Renal cortical epithelial cell (primary cell): ENCODE measurements at places on chromosomes 6 and 20.

DNA sequence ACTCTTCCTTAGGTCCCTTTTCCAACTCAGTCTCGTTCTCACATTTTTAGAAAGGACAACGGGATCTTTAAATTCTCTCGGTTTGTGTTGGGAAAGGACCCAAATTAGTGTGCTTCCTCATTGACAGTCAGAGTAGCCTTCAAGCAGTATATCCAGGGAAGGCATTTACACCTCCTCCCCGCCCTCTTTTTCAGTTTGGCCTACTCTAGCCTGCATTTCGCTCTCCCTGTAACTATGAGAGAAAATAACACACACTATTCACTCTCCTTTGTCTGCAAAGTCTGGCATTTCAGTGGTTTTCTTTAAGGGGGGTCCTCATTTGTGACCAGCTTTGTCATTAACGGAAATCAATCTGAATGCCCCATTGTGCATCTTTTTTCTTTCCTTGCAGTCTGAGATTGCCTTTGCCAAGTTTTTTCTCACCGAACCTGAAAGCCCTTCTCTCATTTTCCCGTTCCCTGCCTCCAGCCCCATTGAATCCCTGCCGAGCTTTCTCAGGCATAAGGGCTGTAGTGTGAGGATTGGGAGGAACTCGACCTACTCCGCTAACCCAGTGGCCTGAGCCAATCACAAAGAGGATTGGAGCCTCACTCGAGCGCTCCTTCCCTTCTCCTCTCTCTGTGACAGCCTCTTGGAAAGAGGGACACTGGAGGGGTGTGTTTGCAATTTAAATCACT, 393 bp upstream of the FABP7 start:
- no peak for DNase-seq

DNA sequence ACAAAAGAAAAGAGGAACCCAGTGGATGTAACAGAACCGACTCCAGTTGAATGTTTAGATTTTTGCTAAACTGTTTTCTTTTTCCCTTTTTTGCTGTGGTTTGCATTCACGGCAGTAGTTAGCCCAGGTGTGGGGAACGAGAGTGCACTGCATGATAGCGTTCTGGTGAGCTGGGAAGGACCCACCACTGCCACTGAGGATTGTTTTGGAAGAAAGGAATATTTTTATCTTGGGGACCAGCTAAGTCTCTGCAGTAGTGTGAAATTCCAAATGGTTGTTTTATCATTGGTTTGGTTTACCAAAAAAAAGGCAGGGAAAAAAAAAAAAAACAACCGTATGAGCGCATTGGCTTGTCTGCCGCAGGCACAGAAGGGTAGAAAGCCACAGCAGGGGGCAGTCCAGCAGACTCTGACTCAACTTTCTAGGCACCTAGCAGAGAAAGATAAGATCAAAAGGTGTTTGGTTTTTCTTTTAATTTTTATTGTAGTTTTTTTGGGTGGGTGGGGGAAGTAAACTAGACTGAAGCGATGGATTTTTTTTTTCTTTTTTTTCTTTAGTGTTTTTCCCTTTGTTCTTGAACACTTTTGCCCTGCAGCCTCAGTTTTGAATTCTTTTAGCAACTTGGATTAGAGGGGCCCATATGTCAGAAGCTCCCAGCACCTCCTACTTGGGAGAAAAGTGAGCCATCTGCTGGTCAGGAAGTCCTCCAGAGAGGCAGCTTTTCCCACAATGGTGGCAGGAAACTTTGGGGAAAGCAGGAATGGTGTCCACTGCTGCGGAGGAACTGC, 13.5 kb upstream of the RAB5IF start:
- peak; percentile 43 for DNase-seq

DNA sequence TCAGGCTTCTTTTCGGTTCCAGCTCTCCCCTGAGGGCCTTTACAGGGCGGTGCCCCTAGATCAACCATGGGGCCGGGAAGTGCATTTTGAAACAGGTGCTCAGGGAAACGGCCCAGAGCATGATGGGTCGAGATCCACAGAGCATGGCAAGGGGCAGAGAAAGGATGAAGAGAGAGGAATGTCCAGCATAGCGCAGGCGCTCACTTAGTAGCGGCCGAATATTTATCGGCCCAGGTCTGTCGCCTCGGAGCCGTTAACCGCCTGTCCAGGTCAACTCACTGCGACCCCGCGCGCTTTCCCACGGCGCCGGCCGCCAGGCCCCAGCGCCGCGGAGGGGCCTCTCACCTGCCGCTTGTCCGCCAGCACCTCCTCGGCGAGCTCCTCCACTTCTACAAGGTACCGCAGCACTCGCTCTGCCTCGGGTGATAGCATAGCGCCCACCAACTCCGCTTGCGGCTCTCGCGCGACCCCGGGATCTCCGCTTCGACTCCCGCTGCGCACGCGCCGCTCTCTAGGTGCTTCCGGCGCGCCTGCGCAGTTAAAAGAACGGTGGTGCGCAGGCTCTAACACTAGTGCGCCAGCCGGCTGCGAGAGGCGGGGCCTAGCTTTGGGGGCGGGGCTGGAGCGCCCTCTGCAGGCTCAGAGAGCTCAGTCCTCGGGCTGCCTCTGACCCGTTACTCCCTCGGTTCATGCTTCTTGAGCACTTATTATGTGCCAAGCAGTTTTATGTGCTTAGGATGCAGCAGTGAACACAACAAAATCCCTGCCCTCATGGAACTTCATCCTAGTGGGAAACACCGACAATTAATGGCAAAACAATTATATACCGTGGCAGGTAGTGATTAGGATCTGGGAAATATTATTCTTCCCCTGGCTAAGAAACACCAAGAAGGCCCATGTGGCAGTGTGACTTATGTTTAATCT, at the start of gene PDRG1:
Gene PDRG1 (minus strand): TSS at position 517 of the 924 bp plus-strand sequence. CDS start 85 bp downstream, at position 432.
- DNase-seq, result peak; percentile 83

DNA sequence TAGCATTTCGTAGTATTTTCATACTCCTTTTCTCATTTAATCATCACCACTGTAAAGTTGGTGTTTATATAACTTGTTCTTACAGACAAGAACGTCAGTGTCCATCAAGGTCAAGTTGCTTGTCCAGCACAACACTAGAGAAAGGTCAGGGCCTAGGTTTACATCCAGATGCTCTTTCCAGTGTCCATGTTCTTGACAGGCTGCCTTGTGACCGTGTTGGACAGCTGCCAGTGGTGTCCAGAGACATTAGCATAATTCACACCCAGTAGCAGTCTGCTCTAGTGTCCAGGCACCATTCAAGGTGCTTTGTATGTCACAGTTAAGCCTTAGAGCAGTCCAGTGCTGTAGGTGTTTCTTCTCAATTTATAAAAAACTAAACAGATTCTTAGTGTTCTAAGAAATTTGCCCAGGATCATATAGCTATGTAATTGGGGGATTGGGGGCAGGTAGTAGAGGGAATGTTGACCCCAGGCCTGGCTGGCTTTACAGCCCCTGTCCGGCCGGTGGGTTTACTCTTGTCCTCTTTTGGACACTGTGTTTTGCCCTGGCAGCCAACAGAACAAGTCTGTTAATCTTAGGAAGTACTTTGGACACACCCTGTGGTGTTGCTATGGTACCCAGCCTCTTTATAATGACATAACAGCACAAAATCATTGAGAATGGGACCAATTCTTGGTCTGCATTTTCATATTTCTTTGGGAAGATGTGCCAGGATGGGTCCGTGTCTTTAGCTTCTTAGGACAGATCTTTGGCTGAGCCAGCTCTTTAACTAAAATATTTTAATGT, 8.0 kb downstream of the STK35 start:
- peak; percentile 48 for DNase-seq

DNA sequence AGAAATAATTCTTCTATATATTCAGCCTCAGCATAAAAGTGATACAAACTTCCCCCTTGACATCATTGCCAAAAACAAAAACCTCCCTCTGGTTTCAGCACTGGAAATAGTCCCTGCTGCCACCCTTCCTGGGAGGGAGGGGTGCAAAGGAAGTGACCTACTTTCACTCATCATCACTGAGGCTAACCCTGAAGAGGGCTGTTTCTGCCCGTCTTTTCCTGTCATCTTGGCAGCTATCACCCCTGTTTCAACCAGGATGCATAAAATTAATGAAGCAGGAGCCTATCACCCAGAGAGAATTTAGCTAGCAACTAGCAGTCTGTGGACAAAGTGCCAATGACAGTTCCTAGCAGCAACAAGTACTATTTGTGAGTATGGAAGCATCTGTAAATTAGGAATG, 397.8 kb downstream of the LAMA2 start:
- DNase-seq, result no peak

GRCh38 chr20:6898928-6899327, 131.4 kb downstream of the BMP2 start:
- DNase-seq, result no peak

DNA sequence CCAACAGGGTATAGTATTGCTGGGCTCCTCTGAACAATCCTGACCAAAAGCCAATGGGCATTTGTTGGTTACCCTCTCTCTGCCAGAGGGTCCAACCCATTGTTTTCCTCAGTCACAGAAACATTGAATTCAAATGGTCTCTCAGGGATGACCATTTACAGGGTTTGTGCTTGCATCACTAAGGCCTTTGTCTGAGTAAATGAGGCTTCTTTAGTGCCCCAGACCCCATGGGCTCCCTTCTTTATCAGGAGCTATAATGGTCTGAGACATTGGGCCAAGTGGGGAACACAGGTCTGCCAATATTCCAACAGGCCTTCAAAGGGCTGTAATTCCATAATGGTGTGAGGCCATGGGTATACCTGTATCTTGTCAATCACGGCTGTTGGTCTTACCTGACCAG, 27.1 kb downstream of the GSTA2 start:
- no peak for DNase-seq

DNA sequence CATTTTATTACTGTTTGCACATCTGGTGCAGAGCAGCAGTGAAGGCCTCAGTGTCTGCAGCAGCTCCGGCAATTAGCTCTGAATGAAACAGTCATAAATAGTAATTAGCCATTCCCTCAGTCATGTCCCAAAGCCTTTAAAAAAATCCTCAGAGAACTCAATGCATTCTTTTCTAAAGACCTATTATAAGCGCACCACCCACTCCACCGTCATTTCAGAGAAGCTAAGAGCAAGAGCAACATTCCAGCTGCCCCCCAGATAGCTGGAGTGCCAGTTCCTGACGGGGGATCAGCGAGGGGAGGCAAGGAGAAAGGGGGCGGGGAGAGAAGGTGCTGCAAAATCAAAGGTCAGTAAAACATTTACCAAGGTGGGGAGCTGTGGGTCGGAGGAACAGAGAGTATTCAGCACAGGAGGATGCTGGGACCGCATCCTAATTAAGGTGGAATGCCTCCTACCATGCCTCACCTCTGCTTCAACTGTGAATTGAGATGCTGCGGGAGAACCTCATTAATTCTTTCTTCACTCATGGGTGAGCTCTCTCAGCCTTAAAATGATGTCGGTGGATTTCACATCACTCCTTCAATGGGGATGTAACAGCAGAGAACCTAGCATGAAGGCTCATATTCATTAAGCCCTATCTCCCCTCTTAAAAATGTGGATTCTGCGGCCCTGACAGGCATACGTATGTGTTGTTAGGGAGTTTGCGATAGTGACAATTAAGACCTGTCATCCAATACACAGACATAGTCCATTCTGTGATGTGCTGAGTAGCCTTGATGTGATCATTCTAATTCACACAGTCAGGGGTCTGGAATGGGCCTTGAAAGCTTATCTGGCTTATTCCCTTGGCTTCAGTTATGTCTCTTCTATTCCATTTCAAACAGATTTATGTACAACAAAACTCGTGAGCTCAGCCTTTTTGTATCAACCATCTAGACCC, 469.5 kb upstream of the NRSN1 start:
- DNase-seq, result no peak

DNA sequence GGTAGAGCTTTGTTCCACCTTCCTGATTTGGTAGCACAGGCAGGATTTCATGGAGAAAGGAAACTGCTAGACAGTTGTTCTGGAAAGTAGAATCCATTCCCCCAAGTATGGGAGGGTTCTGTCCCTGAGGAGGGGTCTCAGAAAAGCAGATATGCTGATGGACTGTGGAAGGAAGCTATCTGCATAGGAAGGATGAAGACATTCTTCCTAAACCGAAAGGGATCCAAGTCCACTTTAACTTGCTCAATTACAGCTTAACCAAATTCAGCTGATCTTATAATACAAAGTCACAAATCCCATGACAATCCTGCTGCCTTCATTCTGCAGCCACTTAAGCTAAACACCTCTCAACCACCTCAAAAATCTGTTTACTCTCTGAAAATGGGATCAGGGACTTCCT, 2.6 kb downstream of the MAN1A1 start:
- peak; percentile 40 for DNase-seq

GRCh38 chr6:72283571-72283970, 338.3 kb upstream of the KCNQ5 start:
- DNase-seq, result no peak

GRCh38 chr6:15515660-15516375, 147.0 kb downstream of the DTNBP1 start:
- no peak for DNase-seq

GRCh38 chr20:53579581-53580375, 13.9 kb downstream of the ZNF217 start:
- peak; percentile 76 for DNase-seq

DNA sequence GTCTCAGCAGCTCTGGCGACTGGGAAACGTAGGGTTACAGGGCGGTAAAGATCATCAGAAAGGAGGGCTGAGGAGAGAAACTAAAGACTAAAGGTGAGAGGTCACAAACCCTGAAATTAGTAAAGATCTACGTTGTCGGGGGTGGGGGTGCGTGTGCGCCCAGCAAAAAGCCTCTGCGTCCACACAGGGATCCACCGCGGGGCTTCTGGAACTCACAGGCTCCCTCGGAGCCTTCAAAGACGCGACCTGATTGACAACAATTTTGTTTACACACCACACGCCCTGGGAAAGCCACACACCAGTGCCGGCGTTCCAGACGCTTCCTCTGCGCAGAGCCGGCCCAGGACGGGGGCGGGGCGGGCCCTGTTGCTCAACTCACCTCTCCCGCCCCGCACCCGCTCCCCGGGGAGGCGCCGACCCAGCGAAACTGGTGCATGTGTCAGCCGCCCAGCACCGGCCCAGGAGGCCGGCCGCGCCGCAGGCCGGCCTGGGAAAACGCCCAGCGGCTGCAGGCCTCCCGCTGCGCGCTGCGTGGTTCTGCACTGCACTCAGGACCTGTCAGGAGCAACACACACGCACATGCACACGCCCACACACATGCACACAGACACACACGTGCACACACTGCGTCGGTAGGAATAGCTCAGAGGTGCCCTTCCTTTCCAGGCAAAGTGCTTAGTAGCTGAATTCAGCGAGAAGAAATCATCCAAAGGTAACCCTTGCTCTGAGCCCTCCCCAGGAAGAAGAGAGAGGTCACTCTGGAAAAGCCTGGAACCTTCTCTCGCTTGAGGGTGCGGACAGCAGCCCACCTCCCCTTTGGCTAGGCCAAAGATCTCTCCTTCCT, 57.2 kb upstream of the ARID1B start:
- DNase-seq, result peak; percentile 87

GRCh38 chr20:53331151-53331973, 262.3 kb downstream of the ZNF217 start:
- DNase-seq, result peak; percentile 31
